ENCODE measurements at places on chromosomes 1 and 21. TPM values are rescaled to one million over a fixed set of nuclear protein-coding genes. Genes with fewer than 3 reads are reported as not detected.

The PRAMEF10 gene
- not detected for total RNA-seq

The RCAN3 gene
- total RNA-seq, result 1.3 TPM

The UBL4B gene
- not detected for total RNA-seq

The PDZK1IP1 gene
- total RNA-seq, result not detected

The KRTAP10-12 gene
- total RNA-seq, result not detected

The OR2L3 gene
- total RNA-seq, result not detected

The PBX1 gene
- total RNA-seq, result 6.5 TPM

Data from endothelial cell of coronary artery (primary cell).